HepG2 (cell line): ENCODE measurements at places on chromosomes 13 and 19.

DNA sequence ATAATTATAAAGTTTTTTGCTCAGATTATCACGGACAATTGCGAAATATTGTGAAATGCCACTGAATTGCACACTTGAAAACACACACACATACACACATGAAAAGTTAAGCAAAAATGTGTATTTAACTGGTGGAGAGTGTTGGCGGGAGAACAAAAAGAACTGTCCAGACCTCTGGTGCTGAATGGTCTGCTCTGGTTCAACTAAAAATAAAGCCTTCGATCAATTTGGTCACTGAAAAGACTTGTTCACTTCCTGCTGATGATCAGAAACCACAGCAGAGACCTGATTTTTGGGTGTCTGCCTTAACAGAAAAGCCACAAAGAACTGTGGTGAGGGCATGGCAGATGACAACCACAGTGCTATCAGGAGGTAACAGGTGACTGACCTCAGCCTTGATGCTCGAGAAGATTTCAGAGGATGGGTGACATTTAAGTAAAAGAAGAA, 4.0 kb upstream of the IGFL1 start:
- H3K27ac ChIP-seq = no peak overlapping the region
- peaks cover 1% of the 10 kb centered on the region for H3K27me3 ChIP-seq
- no peaks in the 10 kb centered on the region for H3K36me3 ChIP-seq
- H3K4me1 ChIP-seq = no peaks in the 10 kb centered on the region

- H3K27ac ChIP-seq = no peak overlapping the region
- no peaks in the 10 kb centered on the region for H3K27me3 ChIP-seq
- no peaks in the 10 kb centered on the region for H3K36me3 ChIP-seq
- no peaks in the 10 kb centered on the region for H3K4me1 ChIP-seq
These were observed 110.5 kb downstream of the COG6 start for GRCh38 chr13:39765801-39766463.

DNA sequence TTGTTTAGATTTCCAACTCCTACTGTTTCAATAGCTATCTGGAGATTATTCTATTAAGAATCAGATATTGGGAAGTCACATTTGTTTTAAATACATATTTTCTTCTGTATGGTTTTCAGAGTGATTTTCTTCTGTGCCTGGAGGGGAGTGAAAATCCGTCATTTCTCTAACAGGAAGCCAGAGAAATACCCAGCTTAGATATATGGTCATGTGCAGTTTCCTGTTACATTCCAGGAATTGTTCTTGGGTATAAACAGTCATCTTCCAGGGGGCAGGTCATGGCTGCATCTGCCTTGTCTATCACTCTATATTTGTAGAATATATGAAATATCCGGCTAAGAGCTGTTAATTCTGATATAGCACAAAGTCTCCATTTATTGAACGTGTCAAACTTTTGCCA, 77.5 kb upstream of the MIR17HG start:
- DNase-seq = no peak
- no peaks in the 10 kb centered on the region for H3K27me3 ChIP-seq

DNA sequence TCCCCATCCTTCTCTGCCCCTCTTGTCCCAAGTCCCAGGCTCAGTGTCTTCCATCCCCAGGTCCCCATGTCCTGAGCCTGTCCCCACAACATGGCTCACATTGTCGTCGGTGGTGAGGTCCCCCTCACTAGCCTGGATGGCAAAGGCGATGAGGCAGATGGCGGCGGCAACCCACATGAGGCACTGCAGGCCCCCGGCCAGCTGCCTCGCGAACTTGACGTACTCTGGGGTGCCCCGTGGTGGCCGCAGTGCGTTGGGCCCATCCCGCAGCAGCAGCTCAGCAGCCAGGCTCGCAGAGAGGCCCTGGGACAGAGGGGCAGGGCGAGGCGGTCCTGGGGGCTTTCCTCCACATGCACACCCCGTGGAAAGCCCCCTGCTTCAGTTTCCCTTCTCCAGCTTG, 1.1 kb downstream of the ATP4A start:
- no peak overlapping the region for H3K4me3 ChIP-seq
- H3K27me3 ChIP-seq = peaks cover 28% of the 10 kb centered on the region
- peaks cover 24% of the 10 kb centered on the region for H3K4me1 ChIP-seq
- no peak for DNase-seq
- no peaks in the 10 kb centered on the region for H3K36me3 ChIP-seq
- H3K27ac ChIP-seq = no peak overlapping the region

DNA sequence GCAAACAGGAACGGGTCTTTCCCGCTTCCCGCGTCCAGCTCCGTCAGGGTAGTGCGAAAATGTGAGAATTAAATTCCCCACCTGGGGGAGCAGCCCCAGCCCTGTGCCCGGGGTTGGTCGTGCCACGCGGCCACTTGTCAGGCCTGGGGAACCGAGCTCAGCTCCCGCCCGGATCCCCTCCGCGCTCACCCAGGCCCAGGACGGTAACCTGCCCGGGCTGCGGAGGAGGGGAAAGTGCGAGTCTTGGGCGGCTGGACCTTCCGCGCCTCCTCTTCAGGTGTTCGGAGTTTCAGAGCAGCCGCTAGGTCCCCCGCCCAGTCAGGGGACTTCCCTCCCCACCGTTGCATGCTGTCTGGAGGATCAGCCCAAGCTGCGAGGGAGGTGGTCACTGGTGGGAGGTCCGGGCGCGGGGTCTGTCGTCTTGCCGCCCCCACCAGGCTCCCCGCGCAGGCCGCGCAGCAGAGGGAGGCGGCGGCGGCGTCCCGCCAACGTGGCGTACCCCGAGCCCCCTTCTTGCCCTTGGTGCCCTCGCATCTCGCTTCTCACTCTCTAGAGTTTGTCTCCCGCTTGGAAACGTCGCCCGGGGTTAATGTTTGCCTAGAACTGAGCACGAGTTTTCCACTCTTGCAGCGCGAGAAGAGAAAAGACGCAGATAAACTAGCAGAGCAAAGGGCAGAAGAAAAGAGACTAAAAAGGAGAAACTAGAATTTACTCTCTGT, 8.1 kb downstream of the URAD start:
- no peak overlapping the region for H3K4me3 ChIP-seq
- peaks cover 13% of the 10 kb centered on the region for H3K4me1 ChIP-seq
- no peak for DNase-seq
- H3K36me3 ChIP-seq = no peaks in the 10 kb centered on the region
- peaks cover 54% of the 10 kb centered on the region for H3K27me3 ChIP-seq

DNA sequence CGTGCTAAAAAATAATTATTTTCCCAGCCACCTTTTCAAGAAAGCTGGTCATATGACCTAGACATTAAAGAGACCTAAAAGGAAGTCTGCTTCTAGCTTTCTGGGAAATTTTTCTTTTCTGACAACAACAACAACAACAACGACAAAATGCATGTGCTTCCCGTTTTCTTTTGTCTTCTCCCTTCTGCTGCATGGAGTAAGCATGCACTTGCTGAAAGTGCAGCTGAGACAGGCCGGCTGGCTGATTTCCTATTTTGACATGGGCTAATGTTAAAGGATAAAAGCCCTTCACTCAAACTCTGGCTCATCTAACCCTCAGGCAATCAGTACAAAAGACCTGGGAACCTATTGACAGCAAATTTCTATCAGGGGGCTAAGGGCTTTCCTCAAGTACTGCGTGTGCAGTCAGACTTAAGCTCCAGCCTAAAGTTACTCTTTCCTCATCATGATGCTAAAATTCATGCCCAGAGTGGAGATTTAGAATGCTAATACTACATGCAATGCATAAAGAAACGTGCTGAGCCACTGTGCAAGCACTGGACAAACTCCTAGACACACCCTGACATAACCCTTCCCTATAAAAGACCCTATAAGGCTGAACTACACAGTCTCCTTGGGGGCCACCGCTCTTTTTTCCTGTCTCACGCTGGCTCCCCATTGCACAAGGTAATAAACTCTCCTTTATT, 811.1 kb downstream of the UQCRFS1 start:
- H3K27ac ChIP-seq = no peak overlapping the region
- no peaks in the 10 kb centered on the region for H3K36me3 ChIP-seq
- DNase-seq = no peak
- no peak overlapping the region for H3K4me3 ChIP-seq
- H3K27me3 ChIP-seq = no peaks in the 10 kb centered on the region

GRCh38 chr19:47074621-47075020, 26.2 kb upstream of the TMEM160 start:
- H3K4me1 ChIP-seq = peaks cover 3% of the 10 kb centered on the region
- DNase-seq = no peak
- no peak overlapping the region for H3K27ac ChIP-seq
- H3K4me3 ChIP-seq = no peak overlapping the region

DNA sequence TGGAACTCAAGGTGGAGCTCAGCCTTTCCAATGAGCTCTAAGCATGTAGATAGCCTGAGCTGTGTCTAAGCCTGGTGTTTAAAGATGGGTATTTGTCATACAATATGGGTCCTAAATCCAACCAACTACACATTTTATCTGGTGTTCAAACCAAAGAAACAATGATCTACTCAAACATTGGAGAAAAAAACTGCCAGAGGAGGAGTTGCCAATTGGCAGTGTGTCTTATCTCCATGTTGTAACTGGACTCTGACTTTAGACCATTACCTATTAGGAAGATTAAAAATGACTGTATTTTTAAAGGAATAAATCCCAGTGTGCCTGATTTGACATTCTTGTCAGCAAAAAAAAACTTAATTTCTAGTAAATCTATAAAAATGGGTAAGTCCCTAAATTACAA, 96.3 kb downstream of the COG6 start:
- no peaks in the 10 kb centered on the region; the same call in 2 of the 3 replicates for H3K36me3 ChIP-seq
- H3K4me1 ChIP-seq = no peaks in the 10 kb centered on the region
- no peak for DNase-seq
- H3K27me3 ChIP-seq = no peaks in the 10 kb centered on the region

DNA sequence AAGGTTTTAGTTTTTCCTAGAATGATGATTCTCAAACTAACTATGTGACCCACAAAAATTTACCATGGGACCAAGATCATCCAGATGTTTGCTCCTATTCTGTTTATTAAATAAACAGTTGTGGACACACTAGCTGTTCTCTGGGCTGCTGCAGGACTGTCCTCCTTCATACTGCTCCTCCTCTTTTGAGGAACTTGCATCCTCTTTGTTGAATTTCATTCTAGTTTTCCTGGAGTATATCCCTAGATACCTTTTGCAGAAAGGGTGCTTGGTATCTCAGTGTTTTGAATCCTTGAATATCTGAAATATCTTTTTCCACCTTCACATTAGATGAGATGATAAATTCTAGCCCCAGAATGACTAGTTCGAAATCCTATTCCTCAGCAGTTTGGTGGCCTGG, 24.1 kb downstream of the VASP start:
- 0 out of 3 replicates have a peak, but pooled peaks cover 3% of the 10 kb centered on the region for H3K36me3 ChIP-seq
- peaks cover 21% of the 10 kb centered on the region for H3K4me1 ChIP-seq
- H3K4me3 ChIP-seq = no peak overlapping the region
- DNase-seq = no peak
- H3K27me3 ChIP-seq = no peaks in the 10 kb centered on the region
- H3K27ac ChIP-seq = no peak overlapping the region

GRCh38 chr19:57566396-57567265, 7.0 kb upstream of the ZNF550 start:
- H3K36me3 ChIP-seq = no peaks in the 10 kb centered on the region
- no peaks in the 10 kb centered on the region for H3K27me3 ChIP-seq
- no peak overlapping the region for H3K27ac ChIP-seq
- H3K4me3 ChIP-seq = no peak overlapping the region
- no peak for DNase-seq

GRCh38 chr19:33143897-33144405, 12.0 kb downstream of the WDR88 start:
- peak overlapping the region; percentile 57; the same call in 1 of the 2 replicates for H3K4me3 ChIP-seq
- H3K27me3 ChIP-seq = no peaks in the 10 kb centered on the region; the same call in 1 of the 2 replicates
- DNase-seq = peak; percentile 47
- no peaks in the 10 kb centered on the region for H3K36me3 ChIP-seq
- no peak overlapping the region for H3K27ac ChIP-seq
- peaks cover 30% of the 10 kb centered on the region for H3K4me1 ChIP-seq

GRCh38 chr19:46303322-46303690, 6.5 kb downstream of the HIF3A start:
- no peak overlapping the region for H3K4me3 ChIP-seq
- DNase-seq = no peak
- H3K4me1 ChIP-seq = peaks cover 50% of the 10 kb centered on the region
- no peak overlapping the region for H3K27ac ChIP-seq
- no peaks in the 10 kb centered on the region for H3K27me3 ChIP-seq

DNA sequence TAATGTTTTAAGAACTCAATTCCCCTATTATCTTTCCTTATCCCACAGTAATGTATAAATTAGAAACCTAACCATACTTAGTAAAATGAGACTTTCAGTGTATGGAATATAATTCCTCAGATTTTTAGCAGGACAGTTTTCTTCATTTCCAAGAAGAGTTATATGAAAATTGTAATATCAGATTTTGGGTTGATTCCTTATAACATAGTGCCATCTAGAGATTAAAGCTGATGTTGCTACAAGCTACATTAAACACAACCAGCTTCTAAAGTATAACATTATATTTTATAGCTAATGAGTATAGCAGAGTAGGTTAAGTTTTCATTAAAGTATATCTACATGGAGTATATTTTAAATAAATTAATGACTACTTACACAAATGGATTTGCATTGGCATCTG, 99.7 kb upstream of the MIR17HG start:
- no peak overlapping the region for H3K4me3 ChIP-seq
- no peak overlapping the region for H3K27ac ChIP-seq
- H3K36me3 ChIP-seq = no peaks in the 10 kb centered on the region
- H3K4me1 ChIP-seq = no peaks in the 10 kb centered on the region

DNA sequence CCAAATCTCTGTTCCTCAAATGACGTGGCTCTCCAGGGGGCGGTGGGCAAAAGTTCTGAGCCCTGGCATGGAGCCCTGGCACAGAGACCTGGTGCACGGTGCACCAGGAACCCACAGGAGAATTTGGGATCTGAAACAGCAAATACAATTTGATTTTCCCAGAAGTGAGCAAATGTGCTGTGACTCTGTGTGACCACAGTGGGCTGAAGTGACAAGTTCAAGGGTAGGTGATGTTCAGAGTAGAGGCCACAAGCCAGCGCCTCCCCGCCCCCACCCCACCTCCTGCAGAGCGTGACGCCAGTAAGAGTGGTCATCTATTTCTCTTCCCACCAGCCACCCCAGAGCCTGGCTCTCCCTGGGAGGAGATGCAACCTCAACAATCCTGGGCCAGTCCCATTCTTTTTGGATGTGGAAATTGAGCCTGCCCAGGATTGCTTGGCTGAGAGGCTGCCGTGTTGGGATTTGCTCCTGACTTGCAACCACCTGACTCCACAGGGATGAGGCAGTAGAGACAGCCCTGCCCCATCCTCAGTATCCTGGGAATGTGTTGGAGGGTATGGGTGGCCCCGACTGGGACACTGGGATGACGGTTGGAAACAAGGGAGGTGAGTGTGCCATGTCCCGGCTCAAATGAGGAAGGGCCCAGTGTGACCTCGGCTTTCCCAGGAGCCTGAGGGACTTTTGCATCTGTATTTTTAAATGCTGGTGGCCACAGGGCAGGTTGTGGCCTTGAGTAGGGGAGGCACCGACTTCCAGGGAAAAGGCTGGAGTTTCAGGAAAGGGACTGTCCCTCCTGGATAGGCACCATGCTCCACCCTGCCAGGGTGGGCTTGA, 11.1 kb upstream of the BCL3 start:
- H3K4me3 ChIP-seq = no peak overlapping the region
- peaks cover 76% of the 10 kb centered on the region for H3K4me1 ChIP-seq
- no peaks in the 10 kb centered on the region for H3K36me3 ChIP-seq
- no peak overlapping the region for H3K27ac ChIP-seq

DNA sequence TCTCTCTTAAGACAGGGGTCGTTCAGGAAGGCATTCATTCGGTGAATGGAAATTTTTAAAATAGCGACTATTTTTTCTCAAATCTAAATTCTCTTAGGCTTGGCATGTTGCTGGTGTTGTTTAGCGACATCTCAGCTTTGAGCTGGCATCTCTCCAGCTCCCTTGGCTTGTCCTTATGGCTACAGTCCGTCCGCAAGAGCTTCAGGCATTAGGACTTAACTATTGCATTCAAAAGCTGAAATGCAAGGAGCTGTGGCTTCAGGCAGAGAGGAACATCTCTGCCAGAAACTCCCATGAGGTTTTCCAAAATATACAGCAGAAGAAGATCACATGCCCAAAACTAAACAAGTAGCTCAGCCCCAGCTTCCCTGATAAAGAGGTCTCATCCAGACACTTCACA, 578.5 kb downstream of the EFNB2 start:
- DNase-seq = no peak
- H3K36me3 ChIP-seq = no peaks in the 10 kb centered on the region
- H3K4me1 ChIP-seq = no peaks in the 10 kb centered on the region
- no peaks in the 10 kb centered on the region for H3K27me3 ChIP-seq
